NCI-H1105 treated with DMSO at 0.1 percent for 48 hours (cell line): ENCODE measurements at places on chromosomes 3 and 15.

- no peak for DNase-seq
These were observed 34.6 kb downstream of the IGSF10 start for GRCh38 chr3:151426341-151426657.

DNA sequence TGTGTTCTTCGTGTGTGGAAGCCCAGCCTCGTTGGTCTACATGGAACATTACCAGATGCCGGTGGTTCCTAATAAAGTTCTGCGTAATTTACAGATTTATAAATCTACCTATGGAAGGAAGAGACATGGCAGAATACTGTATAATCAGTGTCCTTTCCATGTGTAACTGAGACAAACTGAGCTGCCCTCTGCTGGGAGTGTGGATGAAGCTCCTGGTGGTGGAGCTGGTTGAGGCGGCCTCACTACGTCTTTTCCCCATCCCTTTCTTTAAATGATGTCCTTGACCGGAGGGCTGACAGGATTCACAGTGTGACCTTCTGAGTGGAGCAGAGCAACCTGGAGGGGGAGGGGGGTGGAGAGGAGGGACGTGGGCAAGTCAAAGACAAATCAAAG is 267.0 kb upstream of the CHRM5 start:
- DNase-seq, result no peak

GRCh38 chr15:40092256-40092978 is 16.3 kb downstream of the BMF start:
- DNase-seq, result peak; percentile 87

GRCh38 chr3:4845882-4846281 is 133.4 kb upstream of the BHLHE40 start:
- DNase-seq, result no peak

- DNase-seq, result no peak
These were observed 15.4 kb downstream of the RAB6B start for GRCh38 chr3:133880287-133880686.

DNA sequence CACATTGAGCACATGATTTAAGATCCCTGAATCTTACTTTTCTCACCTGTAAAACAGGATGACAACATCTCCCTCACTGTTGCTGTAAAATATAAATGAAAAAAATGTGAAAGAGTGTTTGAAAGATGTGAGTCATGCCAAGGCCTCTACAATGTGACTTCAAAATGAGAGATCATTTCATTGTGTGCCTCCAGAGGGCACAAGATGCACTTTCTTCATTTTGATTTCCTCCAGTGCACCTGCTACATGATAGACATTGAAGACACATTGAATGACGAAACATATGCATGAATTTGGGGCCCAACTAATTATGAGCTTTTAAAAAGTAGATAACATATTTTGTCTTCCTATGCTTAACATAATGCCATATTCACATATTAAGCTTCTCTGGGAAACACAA is 170.3 kb downstream of the MOBP start:
- DNase-seq, result no peak

GRCh38 chr3:102304550-102304949 is 130.3 kb upstream of the ZPLD1 start:
- DNase-seq, result no peak

DNA sequence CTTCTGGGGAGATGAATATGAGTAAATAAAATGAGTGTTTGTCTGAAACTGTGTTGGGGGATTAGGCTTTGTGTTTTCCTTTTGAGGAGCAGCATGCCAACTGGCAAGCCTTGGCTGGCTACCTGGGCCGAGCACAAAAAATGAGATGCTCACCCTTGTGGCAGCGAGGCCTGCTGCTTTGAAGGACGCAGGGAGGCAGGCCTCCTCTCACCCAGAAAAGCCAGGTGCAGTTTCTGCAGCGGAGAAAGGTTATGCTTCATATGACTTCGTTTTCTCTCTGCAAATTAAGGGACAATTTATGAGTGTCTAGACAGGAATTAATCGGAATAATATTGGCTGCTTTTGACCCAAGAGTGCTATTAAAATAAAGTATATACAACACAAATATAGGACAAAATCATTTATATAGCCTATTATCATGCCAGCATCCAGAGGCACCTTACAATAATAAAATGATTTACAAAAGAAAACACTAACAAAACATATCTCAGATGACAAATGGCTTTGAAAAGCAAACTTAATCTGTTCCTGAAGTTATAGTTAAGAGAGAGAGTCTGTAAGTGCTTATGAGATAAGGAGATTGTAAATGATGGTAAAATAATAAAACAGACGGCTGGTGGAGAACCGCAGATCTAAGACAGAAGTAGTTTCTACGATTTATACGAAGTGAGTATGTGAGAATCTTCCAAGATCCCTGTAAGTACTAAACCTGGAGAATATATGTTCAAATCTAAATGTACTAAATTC is 682.8 kb upstream of the NR2F2 start:
- no peak for DNase-seq

DNA sequence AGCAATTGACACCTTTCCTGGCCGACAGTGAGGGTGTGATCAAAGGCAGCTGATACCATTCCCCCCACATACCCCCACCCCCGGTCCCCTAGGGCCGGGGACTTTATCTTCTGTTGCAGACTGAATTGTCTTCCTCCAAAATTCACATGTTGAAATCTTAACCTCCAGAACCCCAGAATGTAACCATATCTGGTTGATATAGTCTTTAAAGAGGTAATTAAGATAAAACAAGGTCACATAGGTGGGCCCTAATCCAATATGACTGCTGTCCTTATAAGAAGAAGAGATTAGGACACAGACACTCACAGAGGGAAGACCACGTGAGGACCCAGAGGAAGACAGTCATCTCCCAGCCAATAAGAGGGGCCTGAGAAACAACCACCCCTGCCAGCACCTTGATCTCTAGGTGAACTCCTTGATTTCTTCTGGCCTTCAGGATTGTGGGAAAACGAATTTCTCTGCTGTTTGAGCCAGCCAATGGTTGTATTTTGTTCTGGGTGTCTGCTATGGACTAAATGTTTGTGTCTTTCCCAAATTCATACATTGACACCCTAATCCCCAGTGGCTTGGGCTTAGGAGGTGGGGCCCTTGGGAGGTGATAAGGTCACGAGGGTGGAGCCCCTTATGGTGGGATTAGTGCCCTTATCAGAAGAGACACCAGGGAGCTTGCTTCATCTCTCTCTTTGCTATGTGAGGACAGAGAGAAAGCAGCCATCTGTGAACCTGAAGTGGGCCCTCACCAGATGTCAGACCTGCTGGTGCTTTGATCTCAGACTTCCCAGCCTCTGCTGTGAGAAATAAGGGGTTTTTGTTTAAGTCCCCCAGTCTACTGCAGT is 144.0 kb downstream of the CHSY1 start:
- DNase-seq, result no peak

DNA sequence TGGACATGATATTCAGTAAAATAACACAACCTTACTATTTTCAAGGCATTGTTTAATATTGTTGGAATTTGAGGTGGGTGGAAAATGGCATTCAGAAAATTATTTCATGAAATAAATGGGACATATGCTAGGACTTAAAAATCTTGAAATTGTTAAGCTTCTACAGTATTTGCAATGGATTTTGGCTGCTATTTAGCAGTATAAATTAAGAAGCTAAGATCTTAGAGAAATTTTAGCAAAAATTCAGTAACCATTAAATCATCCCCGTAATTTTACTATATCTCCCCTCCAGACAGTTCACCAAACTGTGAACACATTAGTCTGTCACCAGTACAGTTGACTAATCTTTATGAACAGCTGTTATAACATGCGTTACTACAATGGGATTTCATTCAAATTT is 8.2 kb downstream of the DIPK2A start:
- DNase-seq, result no peak

DNA sequence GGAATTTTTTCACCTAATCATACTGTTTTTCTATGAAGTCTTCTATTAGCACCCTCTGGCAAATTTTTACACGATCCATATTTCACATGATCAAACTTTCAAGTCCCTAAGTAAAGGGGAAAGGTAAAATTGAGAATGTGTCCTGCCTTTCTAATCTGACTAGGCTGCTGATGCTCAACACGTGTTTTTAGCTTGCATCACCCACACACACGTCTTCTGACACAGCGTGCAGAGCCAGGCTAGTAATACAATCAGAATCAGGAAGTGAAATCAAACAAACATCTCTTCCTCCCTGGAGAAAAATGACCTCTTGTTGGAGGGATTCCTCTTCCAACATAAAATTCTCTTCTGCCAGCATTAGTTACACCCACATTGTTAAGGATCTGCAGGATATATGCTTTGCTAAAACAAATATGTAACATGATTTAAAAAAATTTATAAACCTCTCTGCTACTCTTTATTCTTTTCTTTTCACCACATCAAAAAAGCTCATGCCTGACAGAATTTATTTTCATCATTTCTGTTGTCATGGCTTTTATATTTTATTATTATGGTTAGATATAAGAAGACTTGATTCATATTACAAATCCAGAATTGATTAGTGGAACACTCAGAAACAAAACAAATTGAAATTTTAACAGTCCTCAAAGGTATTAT is 122.4 kb downstream of the RAP2B start:
- DNase-seq, result no peak
